Fibroblast of skin of left quadriceps (primary cell): ENCODE measurements at places on chromosomes 1 and 21.

- no peak for DNase-seq
Measured at GRCh38 chr1:107533436-107533835, 392.6 kb downstream of the NTNG1 start.

DNA sequence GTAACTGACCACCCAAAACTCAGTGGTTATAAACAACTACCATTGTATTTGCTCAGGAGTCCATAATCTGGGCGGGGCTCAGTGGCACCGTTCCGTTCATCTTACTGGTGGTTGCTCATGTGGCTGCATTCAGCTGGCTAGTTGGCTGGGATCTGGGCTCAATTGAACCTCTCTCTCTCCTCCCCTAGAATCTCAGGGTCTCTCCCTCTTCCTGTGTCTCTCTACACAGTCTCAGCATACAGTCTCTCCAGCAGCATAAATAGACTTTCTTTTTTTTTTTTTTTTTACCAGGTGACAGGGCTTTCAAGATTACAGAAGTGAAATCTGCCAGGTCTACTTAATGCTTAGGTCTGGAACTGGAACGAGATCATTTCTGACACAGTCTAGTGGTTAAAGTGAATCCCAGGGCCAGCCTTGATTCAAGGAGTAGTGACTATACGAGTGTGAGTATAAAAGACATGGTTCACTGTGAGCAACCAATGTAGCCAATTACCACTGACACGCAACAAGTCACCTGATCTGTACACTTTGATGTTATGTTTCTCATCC lies 193.7 kb upstream of the ESRRG start:
- DNase-seq = no peak

DNA sequence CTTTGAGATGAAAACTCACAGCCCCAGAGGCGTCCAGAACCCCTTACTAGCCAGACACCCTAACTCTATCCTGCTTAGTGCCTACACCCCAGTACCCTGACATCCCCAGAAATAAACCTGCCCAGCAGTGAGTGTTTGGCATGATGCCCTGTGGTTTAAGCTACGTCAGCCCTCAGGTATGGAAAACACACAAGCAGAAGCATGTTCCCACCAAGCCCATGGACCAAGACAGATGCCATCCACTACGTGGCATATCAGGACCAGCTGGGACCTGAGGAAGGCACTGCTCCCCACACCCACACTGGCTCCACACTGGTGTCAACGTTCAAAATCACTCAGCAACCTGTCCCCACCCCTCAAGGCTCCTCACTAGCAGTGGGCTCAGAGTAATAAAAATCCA lies 116.4 kb downstream of the SYT2 start:
- no peak for DNase-seq

GRCh38 chr1:107943694-107944093 lies 21.3 kb downstream of the VAV3 start:
- no peak for DNase-seq

- no peak for DNase-seq
Measured at GRCh38 chr1:66542811-66543767, 9.1 kb downstream of the SGIP1 start.

- no peak for DNase-seq
Measured at GRCh38 chr1:37342736-37343135, 131.6 kb upstream of the ZC3H12A start.

DNA sequence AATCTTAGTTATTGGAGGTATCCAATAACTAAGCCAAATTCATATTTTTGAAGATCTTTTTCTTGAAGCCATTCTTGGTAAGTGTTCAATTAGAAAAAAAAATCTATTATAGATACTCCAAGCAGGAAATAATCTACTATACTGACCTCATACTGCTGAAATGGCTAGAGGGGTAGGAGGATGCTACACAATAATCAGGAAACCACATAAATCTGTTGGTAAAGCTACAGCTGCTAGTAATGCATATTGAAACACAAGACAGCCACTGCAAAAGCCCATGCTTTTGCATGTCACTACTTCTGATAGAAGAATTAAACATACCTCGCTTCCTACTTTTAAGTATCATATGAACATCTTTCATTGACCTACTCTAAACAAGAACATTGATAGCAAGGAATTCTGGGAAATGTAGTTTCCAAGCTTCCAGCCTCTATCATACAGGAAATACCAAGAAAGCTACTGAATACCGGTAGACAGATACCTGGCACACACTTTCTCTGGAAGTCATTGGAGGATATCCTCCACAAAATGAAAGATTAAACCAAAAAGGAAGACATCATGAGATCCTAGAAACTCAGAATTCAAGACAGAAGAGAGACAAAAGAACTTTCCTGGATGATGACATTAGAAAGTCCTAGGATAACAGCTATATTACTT lies 103.0 kb upstream of the VAV3 start:
- DNase-seq = no peak

GRCh38 chr1:44724296-44724954 lies 6.5 kb downstream of the RNU5D-1 start:
- DNase-seq = no peak

DNA sequence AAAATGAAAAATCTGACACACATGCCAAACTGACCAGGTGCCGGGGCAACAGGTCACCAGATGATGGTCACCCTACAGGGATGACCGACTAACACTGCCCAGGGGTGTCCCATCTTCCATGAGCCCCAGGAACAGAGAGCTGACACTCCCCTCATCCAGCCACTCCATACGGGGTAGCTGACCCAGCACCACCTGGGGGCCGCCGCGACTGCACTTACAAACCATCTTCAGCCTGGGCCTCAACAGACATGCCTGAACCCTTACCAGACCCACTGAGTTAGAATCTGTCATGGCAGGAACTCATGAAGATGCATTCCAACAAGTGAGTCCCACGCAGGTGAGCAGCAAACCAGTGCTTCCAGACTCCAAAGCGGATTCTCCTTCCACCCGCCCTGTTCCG lies 31.6 kb upstream of the AJAP1 start:
- DNase-seq = no peak

GRCh38 chr1:156751451-156751756 lies at the start of gene HDGF:
Gene HDGF (minus strand): TSS chr1:156751675. CDS start chr1:156751429, 246 bp downstream.
- no peak for DNase-seq

DNA sequence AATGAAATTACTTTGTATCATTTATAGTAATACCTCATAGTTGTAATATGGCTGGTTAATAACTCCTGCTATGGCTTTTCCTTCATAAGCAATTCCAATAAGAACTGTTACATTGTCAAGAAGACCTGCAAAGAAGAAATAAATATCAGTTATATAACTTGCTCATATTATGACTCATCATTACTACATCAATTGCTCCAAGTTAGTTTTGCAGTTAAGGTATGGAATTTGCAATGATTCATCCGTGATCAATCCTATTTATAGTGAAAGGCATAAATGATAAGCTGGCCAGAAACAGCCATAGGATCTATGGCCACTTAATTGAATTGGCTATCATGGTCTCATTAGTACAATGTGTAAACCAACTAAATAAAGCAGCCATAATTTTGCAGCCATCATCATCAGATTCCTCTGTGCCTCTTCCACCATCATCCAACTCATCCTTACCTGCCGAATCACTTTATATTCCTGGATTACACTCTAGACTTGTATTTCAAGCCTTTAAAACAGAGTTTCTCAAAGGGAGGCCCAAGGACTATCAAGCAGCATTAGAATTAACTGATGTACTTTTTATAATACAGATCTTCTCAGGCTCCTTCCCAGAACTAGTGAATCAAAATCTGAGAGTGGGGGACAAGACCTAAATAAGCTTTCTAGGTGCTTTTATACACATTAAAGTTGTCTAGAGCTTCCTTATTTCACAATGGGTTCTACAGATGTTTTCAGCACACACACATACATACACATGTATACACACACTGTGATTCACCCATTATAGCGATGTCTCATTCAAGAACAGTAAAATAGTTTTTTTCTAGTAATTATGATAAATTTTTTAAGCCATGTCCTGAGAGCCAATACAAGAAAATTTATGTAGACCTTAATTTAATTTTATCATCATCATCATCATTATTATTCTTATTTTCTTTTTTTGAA lies 21.2 kb upstream of the EPRS1 start:
- peak; percentile 40 for DNase-seq

GRCh38 chr21:42299324-42300044 lies 15.7 kb downstream of the TFF3 start:
- no peak for DNase-seq

GRCh38 chr1:46166521-46167462 lies 8.1 kb upstream of the TSPAN1 start:
- DNase-seq = no peak

DNA sequence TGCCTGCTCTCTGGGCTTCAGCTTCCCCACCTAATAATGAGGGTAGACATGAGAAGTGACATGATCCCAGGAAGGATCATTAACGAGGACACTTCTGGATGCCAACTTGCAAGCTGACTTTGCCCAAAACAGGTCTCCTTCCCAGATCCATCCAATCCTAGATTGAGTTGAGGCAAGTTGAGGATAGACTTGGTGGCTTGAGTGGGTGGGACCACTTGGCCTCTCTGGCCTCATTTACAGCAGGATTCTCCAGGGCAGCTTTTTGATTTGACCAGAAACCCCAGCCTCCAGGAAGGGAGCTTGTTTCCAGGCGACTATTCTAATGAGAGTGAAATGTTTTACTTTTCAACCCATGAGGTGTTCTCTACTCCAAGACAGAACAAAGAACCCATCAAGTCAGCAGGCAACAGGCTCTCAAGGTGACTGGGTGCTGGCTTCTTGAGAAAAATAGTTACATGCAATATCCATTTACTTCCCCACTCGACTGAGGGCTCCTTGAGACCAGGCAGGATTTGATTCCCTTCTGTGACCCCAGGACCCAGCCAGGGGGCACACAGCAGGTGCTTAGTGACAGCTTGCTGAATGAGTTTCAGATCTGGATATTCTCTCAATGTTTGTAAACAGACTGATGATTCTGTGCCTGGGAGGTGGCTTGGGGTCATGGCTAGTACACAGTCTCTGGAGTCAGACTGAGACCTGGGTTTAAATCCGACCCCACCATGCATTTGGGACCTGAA lies 128.2 kb downstream of the DMRTB1 start:
- DNase-seq = no peak

GRCh38 chr21:21196848-21197247 lies 198.6 kb downstream of the NCAM2 start:
- DNase-seq = no peak

GRCh38 chr1:63638471-63638870 lies 45.3 kb downstream of the PGM1 start:
- DNase-seq = no peak

- no peak for DNase-seq
Measured at GRCh38 chr1:179300112-179300511, 6.5 kb downstream of the SOAT1 start.

DNA sequence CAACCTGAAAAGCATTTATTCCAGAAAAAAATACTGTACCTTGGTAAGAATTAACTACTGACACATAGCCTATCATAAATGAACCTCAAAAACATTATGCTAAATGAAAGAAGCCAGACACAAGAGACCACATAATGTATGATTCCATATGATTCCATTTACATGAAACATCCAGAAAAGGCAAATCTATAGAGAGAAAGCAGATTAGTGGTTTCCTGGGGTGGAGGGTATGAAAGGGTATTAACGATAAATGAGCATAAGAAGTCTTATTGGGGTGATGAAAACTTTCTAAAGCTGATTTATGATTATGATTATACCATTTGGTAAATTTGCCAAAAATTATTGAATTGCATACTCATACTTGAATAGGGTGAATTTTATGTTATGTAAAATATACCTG lies 10.3 kb upstream of the COL6A2 start:
- no peak for DNase-seq

- DNase-seq = no peak
Measured at GRCh38 chr1:228810878-228811711, 75.8 kb downstream of the RHOU start.

GRCh38 chr1:44012941-44013609 lies 18.2 kb downstream of the SLC6A9 start:
- DNase-seq = no peak

DNA sequence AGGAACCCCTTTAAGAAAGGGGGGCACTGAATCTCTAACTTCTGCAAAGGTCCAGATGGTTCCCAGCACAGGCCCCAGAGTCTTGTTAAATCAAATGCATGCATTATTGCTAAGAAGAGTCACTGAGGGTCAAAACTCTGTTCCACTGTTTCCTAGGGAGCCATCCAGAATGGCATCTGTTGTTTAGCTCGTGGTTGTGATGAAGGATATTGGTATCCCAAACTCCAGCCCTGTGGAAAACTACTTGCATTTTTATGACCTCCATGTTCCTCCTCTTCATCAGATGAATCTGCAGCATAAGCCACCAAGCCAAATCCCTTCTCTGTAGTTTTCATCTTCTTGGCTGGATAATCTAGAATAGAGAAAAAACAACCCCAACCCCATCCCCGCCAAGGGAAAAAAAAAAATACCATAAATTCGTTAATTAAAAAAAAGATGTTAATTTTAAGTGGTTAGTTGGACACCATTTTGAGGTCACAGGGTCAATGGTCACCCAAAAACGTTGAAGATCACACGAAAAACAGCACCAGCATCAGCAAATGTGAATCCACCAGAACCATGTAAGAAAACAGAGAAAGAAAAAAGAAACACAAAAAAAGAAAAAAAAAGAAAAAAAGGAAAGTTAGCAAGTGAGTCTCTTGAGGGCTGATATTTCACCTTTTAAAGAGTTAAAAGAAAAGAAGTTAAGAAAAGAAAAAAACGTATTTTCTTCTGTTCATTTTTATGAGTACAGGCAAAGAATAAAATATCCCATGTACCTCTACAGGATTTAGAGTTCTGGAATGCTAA lies 3.0 kb upstream of the RIT1 start:
- DNase-seq = no peak

GRCh38 chr1:42669936-42670335 lies 11.7 kb downstream of the PPIH start:
- no peak for DNase-seq

DNA sequence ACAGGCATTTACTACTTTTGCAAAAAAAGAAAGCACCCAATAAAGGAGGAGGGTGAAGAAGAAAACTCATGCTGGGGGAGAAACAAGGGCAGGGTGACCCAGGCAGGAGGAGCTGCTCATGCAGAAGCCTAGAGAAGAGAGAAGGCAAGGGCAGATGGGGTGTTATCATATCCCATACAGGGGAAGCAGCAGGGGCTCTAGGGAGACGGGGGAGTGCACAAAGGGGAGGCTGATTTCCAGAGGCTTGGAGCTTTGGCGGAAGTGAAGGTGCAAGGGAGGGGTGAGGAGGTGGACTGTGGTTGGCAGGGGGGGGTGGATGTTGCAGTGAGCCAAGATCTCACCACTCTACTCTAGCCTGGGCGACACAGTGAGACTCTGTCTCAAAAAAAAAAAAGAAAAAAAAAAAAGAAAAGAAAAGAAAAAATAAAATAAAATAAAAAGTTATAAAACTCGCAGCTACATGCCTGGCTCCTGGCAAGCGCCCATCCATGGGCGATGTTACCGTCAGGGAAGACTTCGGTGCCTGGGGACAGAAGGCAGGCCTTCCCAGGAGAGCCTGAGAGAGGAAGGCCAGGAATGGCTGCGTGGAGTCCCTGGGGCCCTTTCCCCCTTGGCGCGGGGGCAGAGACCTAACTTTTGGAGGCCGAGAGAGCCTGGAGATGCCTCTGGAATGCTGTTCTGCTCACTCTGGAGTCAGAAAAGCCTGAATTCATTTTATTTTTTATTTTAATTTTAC lies 3.3 kb upstream of the FCN3 start:
- no peak for DNase-seq
